ENCODE measurements at places on chromosomes 4 and X.

DNA sequence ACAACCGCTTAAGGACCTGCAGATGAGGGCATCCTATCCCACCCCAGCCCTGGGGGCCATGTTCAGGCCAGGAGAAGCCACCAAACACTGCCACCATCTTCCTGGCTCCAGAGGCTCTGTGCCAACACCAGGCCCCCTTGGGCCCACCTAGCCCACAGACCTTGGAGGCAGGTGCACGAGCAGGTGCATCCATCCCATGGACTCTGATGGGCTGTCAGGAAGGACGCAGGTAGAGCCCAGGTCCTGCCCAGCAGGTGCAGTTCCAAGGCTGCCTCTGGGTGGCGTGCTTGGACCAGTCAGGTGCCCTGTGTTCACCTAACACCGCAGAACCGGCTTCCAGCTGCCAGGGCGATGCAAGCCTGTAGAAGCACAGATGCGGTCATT lies 22.8 kb upstream of the PDE6B start:
- DNase-seq, result peak; percentile 89

GRCh38 chrX:24204958-24205357 lies 55.4 kb downstream of the ZFX start:
- no peak for DNase-seq

GRCh38 chr4:168784786-168785461 lies 225.1 kb downstream of the CBR4 start:
- DNase-seq, result no peak

- no peak for DNase-seq
These were observed 3.3 kb upstream of the MYOZ2 start for GRCh38 chr4:119132306-119132705.

DNA sequence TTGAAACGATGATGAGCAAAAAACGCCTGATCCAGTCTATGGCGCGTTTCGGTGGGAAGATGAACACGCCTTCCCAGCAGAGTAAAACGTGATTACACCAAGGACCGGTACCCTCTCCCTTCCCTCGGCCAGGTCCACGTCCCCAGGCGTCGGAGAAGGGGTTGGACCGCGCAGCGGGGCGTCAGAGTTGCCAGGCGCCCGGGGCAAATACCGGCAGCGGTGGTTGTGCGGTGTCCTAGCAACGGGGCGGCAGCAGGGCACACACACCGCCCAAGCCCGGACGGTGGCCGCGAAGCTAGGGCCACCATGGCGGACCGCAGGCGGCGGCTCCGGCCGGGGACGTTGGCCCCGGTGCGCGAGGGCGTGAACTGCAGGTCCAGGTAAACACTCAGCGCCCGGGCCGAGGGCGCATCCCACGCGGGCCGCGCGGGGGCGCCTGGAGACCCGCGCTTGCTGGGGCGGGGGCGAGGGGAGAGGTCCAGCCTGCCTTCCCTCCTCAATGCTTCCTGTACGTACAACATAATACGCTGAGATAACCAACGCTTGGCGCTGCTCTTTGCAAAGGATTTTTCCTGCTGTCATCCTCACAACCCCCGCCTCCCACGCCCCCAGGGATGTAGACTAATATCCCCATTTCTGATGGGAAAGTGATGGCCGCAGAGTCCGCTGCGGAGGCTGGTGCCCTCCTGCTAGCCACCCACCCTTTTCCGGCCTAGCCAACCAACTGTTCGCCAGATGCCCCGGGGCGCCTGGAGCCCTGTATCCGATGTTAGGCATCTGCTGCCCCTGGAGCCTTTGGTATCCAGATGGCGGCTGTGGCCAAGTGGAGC lies at the start of gene FAM47E:
TSS of gene FAM47E (plus strand) at position 281 of the 830 bp plus-strand sequence. CDS start at position 307, 26 bp downstream.
- peak; percentile 35 for DNase-seq

- DNase-seq, result no peak
These were observed 394.5 kb downstream of the BCOR start for GRCh38 chrX:39703307-39703706.

DNA sequence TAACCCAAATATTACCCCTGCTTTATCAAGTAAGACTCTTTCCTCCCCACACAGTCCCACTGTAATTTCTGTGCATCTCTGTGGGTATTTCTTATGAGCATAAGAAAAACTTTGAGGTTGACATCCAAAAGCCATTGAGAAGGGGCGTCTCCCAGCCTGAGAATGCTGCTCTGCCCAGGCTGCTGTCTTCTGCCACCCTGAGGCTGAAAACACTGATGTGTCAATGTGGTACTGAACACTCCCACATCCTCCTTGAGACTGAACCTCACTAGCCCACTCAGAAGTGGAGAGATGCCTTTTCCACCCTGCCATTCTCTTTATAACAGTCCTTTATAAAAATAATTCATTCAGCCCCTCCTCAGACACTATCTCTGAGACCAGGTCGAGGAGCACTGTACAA lies 120.8 kb downstream of the SMIM20 start:
- peak; percentile 28 for DNase-seq

DNA sequence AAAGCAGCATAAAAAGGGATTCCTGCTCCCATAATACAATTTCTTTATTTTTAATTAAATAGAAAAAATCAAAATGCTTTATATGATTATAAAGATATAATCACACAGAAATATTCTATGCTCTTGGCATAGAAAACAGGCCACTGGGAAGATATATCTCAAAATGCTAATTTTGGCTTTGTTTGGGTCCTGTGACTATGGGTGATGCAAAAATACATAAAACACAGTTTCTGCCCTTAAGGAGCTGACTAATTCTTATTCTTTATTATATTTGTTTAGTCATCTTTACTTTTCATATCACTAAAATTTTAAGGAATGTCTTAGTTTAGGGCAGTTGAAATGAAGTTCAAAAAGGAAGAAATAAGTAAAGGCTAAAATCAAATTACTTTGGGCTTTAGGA lies 7.0 kb upstream of the BMP3 start:
- no peak for DNase-seq

DNA sequence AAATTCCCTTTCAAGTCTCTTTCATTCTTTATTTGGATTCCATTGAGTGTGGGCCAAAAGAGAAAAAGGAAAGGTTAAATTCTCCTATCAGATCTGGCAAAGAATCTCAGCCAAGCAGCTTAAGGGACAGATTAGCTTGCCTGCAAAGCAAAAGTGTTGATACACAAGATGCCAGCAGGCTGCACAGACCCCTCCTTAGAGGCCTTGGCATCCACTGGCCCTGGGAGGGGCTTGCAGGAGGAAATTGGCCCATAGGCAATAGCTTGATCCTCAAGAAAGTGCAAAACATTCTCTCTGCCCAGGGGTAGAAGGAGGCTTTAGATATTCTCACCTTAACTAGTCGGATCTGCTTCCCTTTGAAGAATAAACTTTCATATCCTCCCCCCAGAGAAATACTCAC lies 300.4 kb upstream of the CPEB2 start:
- no peak for DNase-seq

DNA sequence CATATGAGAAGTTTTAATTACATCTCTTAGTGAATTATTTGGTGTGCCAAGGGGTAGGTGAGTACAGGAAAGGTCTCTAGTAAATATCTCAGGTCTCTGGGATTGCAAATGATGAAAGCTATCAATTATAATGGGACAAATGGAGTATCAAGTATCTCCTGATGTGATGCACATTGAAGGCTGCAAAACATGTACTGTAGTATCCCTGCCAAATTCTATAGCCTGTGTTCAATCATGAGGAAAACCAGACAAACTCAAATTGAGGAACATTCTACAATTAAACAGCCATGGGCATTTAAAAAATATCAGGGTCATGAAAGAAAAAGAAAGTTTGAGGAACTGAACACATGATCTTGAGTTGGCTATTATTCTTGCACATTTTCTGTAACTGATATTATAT lies 665.4 kb upstream of the PABPC4L start:
- no peak for DNase-seq

DNA sequence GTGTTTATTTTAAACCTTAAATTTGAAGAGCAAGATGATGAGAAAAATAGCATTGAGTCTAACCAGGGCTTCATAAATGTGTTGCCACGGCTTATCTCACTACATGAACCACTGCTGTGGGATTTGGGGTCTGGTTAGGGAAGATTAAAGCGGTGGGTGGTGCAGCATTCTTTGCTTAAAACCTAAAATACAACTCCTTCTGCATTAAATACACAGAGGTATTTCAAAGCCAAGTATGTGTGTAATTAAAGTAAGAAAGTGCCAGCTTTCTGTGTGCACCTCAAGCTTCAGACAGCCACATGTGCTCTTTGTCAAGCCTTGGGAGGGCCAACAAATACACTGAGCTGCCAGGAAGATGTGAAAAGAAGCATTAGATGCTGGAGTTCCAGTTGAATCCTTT lies 128.0 kb downstream of the CPE start:
- DNase-seq, result no peak

- DNase-seq, result no peak
These were observed 793.6 kb upstream of the INTU start for GRCh38 chr4:126838941-126839679.

GRCh38 chr4:185134307-185134869 lies 8.7 kb upstream of the SLC25A4 start:
- no peak for DNase-seq

DNA sequence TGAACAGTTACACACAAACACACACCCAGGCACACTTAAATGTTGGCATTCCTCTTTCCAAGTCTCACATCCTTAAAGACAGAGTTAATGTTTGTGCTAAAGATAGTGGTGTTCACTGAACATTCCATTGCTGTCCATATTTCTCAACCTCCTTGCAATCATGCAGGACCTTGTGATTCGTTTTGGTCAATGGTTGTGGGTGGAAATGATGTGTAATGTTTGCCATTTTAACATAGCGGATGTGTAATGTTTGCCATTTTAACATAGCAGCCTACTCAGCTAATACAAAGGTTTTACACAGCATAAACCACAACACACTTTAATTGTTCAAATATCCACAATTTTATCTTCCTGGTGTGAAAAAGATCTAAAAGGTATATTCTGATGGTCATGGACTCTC lies 93.9 kb downstream of the CEP44 start:
- no peak for DNase-seq

DNA sequence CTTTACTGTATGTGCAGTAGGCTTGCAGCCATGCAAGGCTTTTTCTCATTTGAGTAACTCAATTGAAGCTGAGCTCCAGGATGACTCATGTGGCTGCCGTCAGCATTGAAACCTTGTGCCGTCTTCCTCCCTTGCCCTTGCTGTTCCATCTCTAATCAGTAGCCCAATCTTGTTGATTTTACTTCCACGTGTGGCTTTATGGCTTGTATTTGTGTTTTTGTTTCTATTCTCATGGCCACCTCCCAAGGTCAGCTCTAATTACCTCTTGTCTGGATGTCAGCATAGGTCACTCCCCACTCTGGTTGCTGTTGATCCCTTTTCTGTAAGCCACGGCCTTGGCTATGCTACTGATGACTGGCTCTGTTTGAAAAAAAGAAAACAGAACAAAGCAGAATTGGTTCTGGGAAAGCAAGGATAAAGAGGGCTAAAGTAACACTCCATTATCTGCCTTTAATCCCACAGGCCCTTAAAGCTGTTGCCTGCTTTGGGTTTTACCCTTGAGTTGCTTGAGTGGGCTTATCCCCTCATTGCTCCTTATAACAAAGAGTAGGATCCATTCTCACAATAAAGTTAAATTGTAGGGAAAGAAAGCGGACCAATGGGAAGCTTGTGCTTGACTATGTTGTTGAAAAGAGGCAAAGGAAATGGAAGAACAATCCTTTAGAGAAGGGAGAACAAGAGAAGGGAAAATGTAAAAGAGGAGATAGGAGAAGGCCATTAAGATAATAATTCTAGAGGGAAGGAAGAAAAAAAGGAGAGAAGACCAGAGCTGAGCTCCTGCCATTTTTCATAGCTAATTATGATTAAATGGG lies 173.9 kb upstream of the PGRMC2 start:
- no peak for DNase-seq

GRCh38 chr4:40840255-40840984 lies 90.7 kb downstream of the NSUN7 start:
- DNase-seq, result no peak

DNA sequence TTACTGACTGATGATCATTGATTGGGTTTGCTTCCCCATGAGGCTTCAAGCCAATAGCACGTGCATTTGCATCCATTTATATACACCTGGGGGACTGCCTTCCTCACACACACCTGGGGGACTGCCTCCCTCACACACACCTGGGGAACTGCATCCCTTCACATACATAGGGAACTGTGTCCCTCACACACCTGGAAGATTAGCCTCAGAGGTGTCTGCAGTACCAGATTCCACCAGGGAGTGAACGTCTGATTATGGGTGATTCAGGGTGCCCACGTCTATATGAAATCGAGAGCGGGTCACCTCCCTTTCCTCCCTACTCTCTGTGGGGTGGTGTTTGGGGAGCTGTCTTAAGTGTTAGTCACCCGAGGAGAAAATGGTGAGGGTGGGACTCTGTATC lies 16.9 kb downstream of the CD99 start:
- DNase-seq, result peak; percentile 47

- no peak for DNase-seq
These were observed 250.8 kb downstream of the ARHGAP24 start for GRCh38 chr4:85725721-85726170.

- peak; percentile 54 for DNase-seq
These were observed 52.4 kb upstream of the TRIM2 start for GRCh38 chr4:153151535-153152455.

DNA sequence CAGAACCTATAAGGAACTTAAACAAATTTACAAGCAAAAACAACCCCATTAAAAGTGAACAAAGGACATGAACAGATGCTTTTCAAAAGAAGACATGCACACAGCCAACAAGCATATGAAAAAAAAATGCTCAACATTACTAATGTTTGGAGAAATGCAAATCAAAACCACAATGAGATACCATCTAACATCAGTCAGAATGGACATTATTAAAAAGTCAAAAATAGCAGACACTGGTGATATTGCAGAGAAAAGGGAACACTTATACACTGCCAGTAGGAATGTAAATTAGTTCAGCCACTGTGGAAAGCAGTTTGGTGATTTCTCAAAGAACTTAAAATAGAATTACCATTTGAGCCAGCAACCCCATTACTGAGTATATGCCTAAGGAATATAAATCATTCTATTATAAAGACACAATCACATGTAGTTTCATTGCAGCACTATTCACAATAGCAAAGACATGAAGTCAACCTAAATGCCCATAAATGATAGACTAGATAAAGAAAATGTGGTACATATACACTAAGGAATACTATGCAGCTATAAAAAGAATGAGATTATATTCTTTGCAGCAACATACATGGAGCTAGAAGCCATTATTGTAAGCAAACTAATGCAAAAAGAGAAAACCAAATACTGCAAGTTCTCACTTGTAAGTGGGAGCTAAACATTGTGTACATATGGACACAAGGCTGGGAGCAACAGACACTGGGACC lies 1509.4 kb downstream of the TECRL start:
- DNase-seq, result no peak

- no peak for DNase-seq
These were observed 71.0 kb upstream of the UGT8 start for GRCh38 chr4:114527637-114528036.

DNA sequence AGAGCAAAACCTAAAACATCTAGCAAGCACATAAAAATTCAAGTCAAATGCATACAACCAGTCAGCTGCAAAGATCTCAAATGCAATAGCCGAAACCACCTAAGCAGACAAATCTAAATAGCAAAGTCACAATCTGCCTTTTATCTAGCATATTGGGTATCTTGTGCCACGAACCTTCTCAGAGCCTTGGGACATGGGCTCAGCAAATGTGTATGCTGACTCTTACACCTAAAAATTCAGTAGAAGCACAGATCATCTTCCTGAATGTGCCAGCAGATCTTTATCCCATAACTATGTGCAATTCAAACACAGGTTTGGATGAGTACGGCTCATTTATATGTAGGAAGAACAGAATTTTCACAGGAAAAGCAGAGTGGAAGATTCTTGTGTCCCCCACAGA lies 492.1 kb downstream of the INPP4B start:
- DNase-seq, result no peak

- no peak for DNase-seq
These were observed 27.9 kb downstream of the LRBA start for GRCh38 chr4:150987204-150987603.

All from activated CD4-positive, alpha-beta T cell treated with anti-CD3 and anti-CD28 coated beads for 48 hours (primary cell).